ENCODE measurements at places on chromosomes 7 and 10. TPM values are rescaled to one million over a fixed set of nuclear protein-coding genes. Genes with fewer than 3 reads are reported as not detected.

DNA sequence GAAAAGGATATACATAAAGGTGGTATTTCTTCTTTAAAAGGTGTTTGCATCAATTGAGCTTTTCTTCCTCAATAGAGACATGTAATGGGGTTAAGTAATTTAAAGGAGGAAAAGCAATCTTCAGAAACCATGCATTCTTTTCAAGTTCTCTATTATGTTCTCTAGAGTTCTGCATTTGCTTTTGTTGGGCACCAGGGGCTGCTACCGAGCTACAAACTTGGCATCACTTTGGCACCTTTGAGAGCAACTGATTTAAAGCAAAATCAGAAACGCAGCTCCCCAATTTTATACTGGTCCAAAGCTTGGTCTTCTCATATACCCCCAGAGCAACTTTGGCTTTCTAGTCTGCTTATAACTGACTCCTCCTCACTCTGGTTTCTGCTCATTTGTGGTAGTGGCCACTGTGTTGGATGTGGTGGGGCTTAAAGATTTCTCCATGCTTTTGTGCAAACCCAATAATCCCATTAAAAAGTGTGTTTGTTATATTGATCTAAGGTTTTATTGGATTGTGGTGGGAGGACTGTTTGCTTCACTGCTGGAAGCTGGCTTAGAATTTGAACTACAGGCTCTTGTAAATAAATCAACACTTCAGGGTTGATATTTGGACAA, 712.1 kb downstream of the PHTF2 start:
- DNase-seq: no peak

GRCh38 chr7:43584195-43584586, 1.3 kb downstream of the STK17A start:
- peak; percentile 24 for DNase-seq

Gene HDAC9
- 10.1 TPM for total RNA-seq

Gene MACC1
- 0.33 TPM for total RNA-seq

GRCh38 chr10:21511946-21512572, 13.4 kb downstream of the SKIDA1 start:
- DNase-seq: no peak

Gene RAMP3
- 6.6 TPM for total RNA-seq

GRCh38 chr7:6559896-6560295, 8.6 kb upstream of the GRID2IP start:
- no peak for DNase-seq

DNA sequence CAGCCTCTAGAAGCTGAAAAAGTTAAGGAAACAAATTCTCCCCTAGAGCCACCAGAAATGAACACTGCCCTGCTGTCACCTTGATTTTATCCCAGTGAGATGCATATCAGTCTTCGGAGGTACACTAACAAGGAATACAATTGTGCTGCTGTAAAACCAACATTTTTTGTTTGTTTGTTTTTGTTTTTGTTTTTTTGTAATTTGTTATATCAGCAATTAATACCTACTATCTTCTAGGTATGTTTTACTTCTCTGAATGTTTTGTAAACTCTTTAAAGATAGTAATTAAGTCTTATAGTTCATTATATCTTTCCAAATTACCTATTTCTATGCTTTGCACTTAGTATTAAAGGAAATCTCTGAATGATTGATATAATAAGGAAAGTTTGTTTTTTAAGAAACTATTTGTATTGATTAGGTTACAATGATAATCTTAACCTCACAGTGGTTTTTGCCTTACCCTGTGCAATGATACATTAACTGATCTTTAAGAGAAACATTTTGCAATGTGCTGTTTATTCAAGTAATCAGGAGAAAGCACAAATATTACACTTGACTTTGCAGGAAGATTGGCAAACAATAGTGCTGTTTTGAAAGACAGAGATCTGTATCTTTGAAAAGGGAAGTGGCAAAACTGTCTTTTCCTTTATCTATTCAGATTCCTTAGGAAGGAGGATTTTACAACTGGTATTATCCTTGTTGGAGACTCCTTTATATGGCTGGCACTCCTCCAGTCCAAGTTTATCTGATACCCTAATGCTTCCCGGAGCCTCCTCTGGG, 11.3 kb upstream of the HGF start:
- DNase-seq: no peak

DNA sequence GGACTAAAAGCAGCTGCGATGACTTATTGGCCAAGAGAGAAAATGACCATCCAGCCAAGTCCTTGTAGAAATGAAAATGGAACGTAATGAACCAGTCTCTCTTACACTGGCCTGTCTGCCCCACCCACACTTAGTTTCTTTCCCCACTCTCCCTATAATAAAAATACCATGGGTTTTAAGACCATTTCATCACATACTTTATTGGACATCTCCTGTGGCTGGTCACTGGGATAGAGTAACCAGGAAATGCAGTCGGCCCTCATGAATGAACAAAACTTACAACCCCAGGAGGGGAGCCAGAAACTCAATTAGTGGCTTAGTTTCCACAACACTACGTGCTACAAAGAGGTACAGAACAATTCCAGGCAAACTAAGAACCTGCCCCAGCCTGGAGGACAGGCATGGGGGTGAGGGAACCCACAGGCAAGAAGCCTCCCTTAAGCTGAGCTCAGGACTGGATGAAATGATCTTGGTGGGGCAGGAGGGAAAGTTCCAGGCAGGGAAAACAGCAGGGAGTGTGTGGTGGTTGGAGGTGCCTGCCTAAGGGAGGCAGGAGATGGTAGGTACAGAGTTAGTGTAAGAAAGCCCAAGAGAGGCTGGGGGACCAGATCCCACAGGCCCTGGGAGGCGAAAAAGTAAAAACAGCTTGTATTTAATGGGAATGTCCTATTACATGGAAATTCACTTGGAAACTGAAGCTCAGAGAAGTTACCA, 29.6 kb downstream of the MKI67 start:
- DNase-seq: no peak
